ENCODE measurements at places on chromosomes 6 and 20.

GRCh38 chr6:10511477-10511876 lies 9.7 kb upstream of the GCNT2 start:
- DNase-seq = no peak

DNA sequence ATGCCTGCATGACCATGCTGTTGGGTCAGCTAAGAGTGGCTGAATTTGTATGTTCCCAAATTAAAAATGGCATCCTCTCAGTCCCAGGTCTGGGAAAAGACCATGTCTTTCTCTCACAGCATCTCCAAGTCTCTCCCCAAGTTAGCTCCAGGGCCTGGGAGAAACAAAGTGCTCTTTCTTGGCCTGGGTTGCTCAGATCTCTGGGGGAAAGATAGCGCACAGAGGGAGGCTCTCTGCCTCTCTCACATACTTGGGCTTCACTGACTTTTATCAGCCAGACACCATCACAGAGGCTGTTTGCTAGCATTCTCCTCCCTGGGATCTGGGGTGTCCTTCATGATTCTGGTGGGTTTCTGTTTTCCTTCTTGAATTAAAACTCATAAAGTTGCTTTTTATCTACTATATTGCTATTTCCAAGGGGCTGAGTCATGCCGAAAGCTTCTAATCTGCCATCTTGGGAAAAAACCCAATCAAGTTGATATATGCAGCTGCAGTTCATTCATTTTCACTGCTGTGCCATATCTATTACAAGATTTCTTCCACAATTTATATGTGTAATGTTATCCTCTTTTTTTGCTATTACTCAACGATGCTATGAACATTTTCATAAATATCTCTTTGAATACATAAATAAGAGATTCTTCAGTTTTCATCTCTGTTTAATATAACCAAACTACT lies 190.2 kb downstream of the MOXD1 start:
- no peak for DNase-seq

- DNase-seq = peak; percentile 72
Measured at GRCh38 chr6:118580585-118581419, 32.7 kb downstream of the PLN start.

DNA sequence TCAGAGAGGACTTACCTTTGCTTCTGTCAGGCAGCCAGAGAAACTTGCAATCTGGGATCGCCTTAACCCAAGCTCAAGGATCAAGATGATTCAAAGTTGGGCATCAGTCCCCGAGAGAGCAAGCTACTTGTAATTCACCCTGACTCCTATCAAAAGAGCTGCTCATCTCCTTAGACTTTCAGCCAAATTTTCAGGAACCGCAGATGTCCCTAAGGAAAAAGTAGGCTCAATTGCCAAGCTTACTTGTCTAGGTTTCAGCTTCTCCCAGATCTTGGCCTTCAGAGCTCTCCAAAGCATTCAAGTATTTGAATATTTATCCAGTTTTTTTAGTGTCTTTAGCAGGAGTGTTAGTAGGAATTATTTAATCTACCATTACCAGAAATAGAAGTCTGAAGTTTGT lies 434.1 kb upstream of the MMS22L start:
- no peak for DNase-seq

GRCh38 chr20:57056651-57057050 lies 209.8 kb downstream of the BMP7 start:
- DNase-seq = no peak

DNA sequence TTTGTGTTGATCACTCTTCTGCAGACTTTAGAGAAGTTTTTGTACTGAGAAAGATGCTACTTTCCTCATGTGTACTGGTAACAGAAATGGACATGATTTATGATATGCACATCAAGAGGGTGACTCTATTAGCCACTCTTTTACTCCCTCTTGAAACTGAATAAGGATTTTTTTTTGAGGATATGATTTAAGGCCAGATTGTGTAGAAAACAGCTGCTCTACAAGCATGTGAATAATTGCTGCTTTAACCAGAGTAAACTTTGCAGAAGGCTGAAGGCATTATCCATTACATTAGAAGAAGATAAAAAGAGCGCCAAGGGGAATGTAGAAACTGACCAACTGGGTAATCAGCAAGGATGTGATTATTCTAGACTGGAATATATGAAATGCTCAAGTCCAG lies 276.2 kb upstream of the MAP3K7 start:
- DNase-seq = no peak

DNA sequence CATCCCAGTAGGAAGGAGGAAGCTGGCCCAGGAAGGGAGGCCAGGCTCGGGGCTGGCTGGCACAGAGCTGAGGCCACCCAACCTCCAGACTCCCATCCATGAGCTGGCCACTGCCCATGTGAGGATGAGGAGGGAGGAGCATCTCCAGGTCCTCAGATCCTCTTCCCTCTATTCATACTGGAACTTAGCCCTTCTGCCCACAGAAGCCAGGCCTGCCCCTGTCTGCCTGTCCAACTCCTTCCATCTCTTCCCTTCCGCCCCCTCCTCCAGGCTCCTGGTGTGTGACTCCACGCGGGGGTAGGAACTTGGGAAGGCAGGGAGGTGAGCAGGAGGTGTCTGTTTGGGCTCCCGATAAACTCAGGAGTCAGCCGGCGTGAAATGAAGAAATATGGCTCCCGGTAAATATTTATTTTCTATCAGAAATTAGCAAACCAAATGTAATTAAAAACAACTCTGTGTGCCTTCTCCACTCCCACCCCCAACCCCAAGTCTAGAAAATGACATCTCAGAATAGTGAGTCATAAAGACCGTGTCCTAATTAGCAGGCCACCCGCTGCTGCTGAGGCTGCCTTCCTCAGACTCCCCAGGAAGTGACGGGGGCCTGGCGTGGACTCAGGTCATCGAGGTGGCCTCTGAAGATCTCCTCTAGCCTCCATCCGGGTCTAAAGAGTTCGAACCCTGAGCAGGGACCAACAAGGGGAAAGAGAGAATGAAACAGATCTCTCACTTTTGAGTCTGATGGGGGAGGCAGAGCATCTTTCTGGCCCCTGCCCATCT lies 81.9 kb downstream of the MDGA1 start:
- no peak for DNase-seq

DNA sequence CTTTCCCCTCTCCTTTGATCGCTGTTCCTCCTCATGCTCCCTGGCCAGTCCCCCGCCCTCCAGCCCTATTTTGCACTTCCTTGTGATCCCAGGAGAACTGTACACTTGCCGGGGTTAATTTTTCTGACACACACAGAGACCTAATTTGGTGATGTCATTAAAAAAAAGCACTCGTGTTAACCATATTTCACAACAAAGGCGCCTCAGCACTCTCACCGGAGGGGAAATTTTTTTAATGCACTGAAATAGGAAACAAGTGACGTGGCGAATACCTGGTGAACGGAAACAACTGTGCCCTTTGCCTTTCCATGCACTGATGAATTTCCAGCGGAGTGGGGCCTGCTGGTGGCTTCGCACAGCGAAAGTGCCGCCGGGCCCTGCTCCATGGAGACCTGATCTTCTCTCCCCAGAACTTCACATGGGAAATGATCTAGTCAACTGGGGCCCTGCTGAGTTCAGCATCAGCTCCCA lies 53.9 kb upstream of the TAGAP start:
- DNase-seq = no peak

GRCh38 chr6:53634184-53634631 lies 31.3 kb downstream of the KLHL31 start:
- DNase-seq = no peak

DNA sequence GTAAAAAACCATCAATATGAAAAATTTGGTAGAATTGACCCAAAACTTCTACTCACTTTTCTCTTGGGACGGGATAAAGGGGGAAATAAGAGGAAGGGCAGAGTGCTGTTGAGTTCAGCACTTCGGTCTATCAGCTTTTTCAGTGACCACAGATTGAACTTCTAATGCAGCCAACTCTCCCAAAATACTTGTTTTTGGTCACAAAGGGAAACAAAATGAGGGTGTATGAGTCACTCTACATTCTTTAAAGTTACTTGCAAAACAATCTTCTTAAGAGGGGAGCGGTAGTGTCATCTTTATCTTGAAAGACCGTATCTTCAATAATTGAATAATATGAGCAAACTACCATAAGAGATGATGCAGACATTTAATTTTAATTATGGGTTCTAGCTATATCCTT lies 661.3 kb downstream of the CD109 start:
- DNase-seq = no peak

All from putamen (tissue), 1 donor.